ENCODE measurements at places on chromosomes 4 and X. TPM values are rescaled to one million over a fixed set of nuclear protein-coding genes. Genes with fewer than 3 reads are reported as not detected.
A peak's percentile ranks its signal among the peaks of the same experiment; 100 is the strongest.

Gene PRDM5
- 4.4 TPM for polyA plus RNA-seq

Gene PRAF2
- polyA plus RNA-seq = 30.8 TPM

Gene GLOD5
- polyA plus RNA-seq = 5.3 TPM

DNA sequence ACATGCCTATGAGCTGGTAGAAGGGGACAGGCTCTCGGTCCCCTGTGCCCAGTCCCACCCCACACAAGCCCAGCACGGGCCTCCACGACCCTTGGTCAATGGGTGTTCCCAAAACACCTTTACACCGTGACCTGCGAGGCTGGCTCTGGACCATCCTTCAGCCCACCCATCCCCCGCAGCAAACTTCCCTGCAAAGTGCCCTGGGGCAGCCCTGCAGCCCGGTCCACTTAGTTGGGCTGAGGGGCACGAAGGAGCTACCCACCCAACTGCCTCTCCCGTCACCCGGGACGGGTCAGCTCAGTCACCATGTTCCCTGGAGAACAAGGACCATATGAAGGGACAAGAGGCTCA, 23.4 kb downstream of the WDR1 start:
- peak; percentile 70 for DNase-seq

GRCh38 chr4:155530290-155530689, 136.4 kb upstream of the GUCY1A1 start:
- DNase-seq = no peak

DNA sequence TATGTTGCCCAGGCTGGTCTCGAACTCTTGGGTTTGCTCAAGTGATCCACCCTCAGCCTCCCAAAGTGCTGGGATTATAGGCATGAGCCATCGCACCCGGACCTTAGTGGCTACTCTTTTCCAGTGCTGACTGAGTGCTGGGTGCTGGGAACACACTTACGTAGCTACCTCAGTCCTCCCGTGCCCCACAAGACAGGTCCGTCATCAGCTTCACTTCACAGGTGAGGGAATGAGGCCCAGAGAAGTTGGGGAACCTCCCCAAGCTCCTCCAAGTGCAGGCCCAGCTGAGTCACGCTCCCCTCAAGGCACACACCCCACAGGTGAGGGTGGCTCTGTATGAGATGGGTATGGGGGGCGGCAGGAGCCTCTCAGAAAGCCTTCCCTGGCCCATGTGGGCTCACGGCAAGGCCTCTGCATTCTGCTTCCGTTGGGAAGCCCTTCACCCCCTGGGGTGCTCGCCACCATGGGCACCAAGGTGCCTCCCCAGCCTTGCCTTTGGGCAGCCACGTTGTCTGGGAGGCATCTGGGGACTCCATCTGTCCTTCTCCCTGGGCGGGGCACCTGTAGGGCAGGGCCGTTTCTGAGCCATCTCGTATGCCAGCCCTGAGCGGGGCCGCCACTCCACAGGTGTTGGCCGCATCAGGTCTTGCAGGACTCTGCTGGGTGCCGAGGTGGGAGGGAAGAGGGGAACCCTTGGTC, 28.4 kb downstream of the NSG1 start:
- DNase-seq = peak; percentile 64

DNA sequence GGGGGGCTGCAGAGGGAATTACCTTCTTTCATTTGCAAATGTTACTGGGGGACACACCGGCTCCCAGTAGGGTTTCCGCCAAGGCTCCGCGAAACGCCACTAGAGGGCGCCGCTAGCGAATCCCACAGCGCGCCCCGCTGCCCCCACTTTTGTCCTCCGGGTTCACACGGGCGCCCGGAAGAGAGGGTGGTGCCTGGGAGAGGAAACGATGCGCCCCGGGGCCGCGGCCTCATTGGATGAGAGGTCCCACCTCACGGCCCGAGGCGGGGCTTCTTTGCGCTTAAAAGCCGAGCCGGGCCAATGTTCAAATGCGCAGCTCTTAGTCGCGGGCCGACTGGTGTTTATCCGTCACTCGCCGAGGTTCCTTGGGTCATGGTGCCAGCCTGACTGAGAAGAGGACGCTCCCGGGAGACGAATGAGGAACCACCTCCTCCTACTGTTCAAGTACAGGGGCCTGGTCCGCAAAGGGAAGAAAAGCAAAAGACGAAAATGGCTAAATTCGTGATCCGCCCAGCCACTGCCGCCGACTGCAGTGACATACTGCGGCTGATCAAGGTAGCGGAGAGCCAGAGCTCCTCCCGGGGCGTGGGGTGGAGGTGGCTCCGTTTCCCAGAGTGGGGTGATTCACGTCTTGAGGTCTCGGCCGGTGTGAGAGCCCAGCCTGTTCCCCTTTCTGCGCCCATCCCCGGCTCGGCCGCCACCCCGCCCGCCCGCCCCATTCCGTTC, at the start of gene SAT1:
SAT1 (plus strand) TSS at position 311 of the 726 bp plus-strand sequence; CDS start at position 490, 179 bp downstream.
- peak; percentile 97 for DNase-seq

DNA sequence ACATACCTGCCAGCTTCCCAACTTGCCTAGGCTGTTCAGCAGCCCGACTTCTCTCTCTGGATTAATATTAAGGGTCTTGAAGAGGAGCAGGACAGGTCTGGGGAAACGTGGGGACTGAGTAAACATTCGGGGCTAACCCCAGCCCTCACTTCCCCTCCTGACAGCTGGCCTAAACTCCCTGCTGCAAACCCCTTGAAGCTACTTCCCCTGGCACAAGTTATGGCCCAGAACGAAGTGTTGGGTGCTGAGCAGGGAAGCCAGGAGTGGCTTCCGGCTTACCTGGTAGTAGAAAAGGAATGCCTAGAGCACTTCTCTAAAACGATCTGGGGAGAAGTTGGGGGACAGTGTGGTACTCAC, 200.0 kb downstream of the BCOR start:
- no peak for DNase-seq
